CD4-positive, alpha-beta memory T cell (primary cell): ENCODE measurements at places on chromosomes 7 and 10. TPM values are rescaled to one million over a fixed set of nuclear protein-coding genes. Genes with fewer than 3 reads are reported as not detected.
A peak's percentile ranks its signal among the peaks of the same experiment; 100 is the strongest.

DNA sequence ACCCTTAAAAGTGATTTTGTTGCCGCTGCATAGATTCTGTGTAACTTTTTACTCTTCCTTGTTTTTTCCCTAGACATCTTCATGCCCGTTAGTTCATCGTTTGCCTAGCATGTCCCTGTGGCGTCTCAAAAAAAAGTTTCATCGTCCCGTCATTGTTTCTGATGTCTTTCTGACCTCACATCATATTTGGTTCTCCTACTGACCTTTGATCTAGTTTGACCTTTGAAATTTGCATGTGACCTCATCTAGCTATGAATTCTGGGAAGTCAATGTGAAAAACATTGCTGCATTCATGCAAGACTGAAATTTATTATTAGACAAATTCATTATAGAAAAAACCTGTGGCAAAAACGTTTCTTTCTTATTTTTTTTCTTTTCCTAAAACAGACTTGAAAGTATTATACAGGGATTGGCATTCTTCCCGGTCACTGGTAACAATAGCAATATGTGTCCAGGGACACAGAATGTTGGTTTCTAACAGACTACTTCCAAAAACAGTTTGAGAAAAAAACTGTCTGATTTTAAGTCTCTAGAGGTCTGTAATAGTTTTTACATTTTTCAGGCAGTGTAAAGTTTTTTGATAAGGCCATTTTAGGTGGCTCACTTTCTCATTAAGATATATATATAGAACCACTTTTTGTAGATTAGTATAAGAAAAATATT, 280.9 kb downstream of the USP6NL start:
- H3K27ac ChIP-seq: no peak overlapping the region
- no peak overlapping the region for H3K4me3 ChIP-seq
- H3K36me3 ChIP-seq: peaks cover 72% of the 10 kb centered on the region
- no peaks in the 10 kb centered on the region for H3K27me3 ChIP-seq

DNA sequence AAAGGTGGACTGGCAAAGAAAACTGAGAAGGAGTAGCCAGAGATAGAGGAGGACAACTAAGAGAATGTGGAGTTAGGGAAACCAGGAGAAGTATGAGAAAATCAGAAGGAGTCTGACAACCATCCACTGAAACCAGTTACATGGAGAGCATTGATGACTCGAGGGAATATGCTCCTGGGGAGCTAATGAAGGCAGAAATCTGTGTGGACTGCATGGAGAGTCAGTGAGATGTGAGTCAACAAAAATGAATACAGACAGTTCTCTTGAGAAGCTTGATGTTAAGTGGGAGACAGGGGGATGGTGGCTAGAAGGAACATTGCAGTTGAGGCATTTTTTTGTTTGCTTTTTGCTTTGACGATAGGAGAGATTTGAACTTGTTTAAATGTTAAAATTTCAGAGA, 34.3 kb upstream of the ZNF32 start:
- no peaks in the 10 kb centered on the region for H3K4me1 ChIP-seq
- H3K27ac ChIP-seq: no peak overlapping the region
- H3K36me3 ChIP-seq: no peaks in the 10 kb centered on the region

DNA sequence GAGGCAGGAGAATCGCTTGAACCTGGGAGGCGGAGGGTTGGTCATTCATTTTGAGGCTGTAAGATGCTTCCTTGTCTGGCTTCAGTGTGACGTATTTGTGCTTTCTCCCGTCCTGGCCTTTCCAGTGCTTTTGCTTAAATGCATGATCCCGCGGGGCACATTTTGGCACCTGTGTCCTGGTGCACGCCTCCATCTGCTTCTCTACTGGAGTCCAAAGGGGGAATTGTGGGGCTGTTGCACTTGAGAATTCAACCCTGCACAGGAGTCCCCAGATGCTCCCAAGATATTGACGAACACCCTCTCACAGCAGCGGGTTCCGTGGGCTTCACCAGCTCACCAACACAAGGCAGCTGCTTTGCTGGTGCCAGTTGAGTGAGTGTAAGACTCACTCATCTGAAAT, 10.3 kb upstream of the LRRC27 start:
- no peaks in the 10 kb centered on the region for H3K4me1 ChIP-seq
- no peak overlapping the region for H3K4me3 ChIP-seq
- no peak for DNase-seq
- H3K27ac ChIP-seq: no peak overlapping the region

- H3K36me3 ChIP-seq: no peaks in the 10 kb centered on the region
- H3K4me1 ChIP-seq: no peaks in the 10 kb centered on the region
- DNase-seq: no peak
- H3K27me3 ChIP-seq: no peaks in the 10 kb centered on the region
- no peak overlapping the region for H3K4me3 ChIP-seq
- H3K27ac ChIP-seq: no peak overlapping the region
These were observed 11.2 kb downstream of the SFTPD start for GRCh38 chr10:79937701-79938151.

DNA sequence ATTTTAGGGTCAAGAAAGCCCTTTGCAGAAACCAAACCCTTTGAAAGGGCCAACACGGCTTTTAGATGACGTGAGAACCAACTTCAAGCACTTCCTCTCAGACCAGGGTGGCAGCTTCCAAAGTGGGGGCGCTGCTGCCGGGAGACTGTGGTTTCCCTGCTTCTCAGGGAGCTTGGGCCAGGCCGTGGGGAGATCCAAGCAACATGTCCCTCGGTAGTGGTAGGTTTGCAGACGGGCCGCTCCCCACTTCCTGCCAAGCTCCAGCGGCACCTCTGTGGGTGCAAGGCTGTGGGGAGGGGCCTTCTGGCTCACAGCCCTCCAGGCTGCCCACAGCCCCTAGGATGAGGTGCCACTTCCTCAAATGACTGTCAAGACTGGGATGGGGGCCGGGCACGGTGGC, 132.4 kb downstream of the FAM53B start:
- no peak overlapping the region for H3K4me3 ChIP-seq
- H3K4me1 ChIP-seq: peaks cover 36% of the 10 kb centered on the region
- H3K27ac ChIP-seq: peak overlapping the region; percentile 59
- no peaks in the 10 kb centered on the region for H3K27me3 ChIP-seq

DNA sequence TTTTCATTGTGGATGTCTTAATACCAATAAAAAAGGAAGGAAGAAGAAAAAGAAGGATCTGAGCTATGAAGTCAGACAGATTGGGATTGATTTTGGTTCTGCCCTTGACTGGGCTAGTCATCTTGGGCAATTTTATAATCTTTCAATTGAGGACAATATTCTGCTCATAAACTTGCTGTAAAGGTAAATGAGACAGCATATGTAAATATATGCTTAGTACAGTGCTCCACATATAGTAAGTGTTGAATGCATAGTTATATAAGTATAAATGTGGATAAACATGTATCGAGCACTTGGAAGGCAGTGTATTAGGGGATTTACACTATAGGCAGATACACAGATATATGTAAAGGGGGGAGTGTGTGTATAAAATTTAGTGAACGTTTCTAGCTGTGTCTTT, 85.1 kb downstream of the ST7 start:
- H3K27ac ChIP-seq: no peak overlapping the region
- no peak overlapping the region for H3K4me3 ChIP-seq
- no peaks in the 10 kb centered on the region for H3K36me3 ChIP-seq
- H3K4me1 ChIP-seq: no peaks in the 10 kb centered on the region
- no peak for DNase-seq

DNA sequence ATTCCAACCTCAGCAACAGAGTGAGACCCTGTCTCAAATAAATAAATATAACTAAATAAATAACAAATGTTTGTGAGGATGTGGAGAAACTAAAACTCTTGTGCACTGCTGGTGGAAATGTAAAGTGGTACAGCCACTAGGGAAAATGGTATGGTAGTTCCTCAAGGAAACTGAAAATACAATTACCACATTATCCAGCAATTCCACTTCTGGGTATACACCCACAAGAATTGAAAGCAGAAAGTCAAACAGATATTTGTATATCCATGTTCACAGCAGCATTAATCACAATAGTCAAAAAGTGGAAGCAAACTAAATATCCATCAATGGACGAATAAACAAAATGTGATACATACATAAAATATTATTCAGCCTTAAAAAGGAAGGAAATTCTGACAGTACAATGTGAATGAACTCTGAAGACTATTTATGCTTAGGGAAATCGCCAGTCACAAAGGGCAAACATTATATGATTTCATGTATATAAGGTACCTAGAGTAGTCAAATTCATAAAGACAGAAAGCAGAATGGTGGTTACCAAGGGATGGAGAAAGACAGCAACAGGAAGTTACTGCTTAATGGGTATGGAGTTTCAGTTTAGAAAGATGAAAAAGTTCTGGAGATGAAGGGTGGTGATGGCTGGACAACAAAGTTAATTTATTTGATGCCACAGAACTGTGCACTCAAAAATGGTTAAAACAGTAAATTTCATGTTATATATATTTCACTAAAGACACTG, 9.8 kb downstream of the ARHGAP12 start:
- H3K4me3 ChIP-seq: no peak overlapping the region
- DNase-seq: no peak
- no peaks in the 10 kb centered on the region for H3K36me3 ChIP-seq
- H3K27ac ChIP-seq: no peak overlapping the region
- H3K4me1 ChIP-seq: peaks cover 33% of the 10 kb centered on the region

DNA sequence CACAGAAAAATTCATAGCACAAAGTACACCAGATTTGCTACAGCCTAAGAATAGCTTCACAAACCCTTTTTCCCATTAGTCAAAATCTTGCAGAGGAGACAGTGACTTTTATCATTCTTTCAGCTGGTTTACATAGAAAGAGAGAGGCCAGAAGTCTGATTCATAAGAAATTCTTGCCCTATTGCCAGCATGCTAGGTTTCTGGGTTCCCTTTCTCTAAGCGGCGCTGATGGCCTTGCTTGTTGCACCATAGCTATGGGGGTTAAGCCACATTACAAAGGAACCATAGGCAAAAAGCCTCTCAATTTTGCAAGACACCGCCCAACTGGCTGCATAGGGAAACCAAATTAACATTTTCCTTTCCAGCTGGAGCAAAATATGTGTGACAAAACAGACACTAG, 87.4 kb downstream of the ZNF467 start:
- no peak overlapping the region for H3K4me3 ChIP-seq
- no peaks in the 10 kb centered on the region for H3K4me1 ChIP-seq
- no peak for DNase-seq
- no peak overlapping the region for H3K27ac ChIP-seq
- peaks cover 4% of the 10 kb centered on the region for H3K27me3 ChIP-seq

The NRP1 gene
- total RNA-seq: 1.6 TPM

The ZWINT gene
- 2.2 TPM for total RNA-seq

The HOXA4 gene
- total RNA-seq: not detected

The FKBP9 gene
- not detected for total RNA-seq

The EN2 gene
- not detected for total RNA-seq
